Left hindlimb (tissue), 1 donor: ENCODE measurements at places on chromosomes 2 and 18.

DNA sequence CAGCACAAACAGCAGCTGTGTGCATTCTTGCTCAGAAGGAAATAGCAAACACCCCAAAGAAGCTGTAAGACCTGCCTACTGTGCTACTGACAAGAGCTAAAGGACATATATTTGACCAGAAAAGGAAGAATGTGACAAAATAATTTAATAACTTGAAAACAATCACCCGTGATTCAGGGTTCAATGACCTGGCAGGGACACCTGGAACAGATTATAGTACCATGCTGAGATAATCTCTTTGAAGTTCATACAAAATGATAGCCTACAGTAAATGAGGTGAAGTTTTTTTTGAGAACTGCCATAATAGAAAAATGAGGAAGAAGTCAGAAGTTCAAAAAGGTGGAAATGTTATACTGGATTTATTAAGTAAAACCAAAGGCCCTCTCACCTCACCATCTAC, 324.8 kb upstream of the GULP1 start:
- no peak for DNase-seq

DNA sequence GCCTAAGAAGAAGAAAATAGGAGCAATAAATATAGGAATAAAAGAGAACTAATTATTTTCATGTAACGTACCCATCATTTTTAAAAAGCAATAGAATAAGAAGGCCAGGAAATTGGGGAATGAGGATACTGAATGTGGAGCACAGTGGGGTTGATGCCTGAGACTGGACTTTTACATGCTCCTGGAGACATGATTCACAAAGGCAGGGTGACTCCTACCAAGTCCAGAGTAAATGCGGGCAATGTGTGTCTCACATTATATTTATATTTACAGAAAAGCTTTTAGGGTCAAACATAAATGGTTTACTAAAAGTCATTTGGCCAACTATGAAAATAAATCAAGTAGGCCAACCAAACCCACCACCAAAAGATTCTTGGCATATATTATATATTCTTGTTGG, 87.9 kb upstream of the COL5A2 start:
- DNase-seq, result no peak

GRCh38 chr2:209653134-209653533, 118.5 kb upstream of the UNC80 start:
- no peak for DNase-seq

DNA sequence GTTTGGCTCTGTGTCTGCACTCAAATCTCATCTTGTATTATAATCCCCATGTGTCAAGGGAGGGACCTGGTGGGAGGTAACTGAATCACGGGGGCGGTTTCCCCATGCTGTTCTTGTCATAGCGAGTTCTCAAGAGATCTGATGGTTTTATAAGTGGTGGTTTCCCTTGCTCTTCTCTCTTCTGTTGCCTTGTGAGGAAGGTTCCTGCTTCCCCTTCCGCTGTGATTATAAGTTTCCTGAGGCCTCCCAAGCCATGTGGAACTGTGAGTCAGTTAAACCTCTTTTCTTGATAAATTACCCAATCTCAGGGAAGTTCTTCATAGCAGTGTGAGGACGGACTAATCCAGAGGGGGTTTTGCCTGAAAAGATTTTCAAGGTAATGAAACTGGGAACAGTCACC, 245.4 kb downstream of the GALR1 start:
- DNase-seq, result no peak

DNA sequence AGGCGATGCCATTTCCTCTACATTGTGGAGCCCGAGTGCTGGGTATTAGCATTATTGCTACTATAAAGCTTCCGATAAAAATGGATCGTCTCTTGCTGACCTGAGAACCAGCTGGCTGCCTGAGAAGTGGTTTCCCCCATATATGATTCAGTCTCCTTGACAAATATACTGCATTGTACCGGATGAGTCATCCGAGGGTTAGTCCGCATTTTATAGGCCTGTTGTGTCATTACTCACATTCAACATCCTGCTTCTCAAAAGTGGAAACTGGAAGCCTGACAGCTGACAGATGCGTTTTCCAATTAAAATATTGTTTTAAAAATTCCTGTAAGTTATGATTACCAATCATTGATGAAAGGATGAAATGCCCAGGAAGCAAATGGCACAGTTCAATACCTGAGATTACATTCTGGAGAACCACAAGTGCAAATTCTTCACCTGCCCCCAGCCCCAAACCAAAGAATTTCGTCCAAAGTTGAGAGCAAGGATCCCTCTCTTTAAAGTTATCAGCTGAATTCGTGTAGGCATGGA, 65.7 kb downstream of the SPRED2 start:
- no peak for DNase-seq

DNA sequence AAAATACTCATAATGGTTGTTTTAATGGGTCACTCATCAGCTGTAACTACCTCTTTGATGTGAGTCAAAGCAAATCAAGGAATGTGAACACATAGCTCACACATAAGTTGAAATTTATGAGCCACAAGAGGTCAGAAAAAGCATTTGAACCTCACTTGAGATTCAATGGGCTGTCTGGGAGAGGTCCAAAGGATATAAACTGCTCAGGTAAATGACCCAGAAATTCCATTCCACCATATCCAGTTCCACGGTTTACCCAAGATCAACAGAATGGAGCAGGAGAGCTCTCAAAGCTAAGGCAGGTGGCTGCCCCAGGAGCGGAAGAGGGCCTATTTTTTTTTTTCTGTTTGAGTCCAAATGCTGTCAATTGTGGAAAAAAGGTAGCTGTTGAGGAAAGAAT, 464.1 kb downstream of the TNS1 start:
- DNase-seq, result no peak

DNA sequence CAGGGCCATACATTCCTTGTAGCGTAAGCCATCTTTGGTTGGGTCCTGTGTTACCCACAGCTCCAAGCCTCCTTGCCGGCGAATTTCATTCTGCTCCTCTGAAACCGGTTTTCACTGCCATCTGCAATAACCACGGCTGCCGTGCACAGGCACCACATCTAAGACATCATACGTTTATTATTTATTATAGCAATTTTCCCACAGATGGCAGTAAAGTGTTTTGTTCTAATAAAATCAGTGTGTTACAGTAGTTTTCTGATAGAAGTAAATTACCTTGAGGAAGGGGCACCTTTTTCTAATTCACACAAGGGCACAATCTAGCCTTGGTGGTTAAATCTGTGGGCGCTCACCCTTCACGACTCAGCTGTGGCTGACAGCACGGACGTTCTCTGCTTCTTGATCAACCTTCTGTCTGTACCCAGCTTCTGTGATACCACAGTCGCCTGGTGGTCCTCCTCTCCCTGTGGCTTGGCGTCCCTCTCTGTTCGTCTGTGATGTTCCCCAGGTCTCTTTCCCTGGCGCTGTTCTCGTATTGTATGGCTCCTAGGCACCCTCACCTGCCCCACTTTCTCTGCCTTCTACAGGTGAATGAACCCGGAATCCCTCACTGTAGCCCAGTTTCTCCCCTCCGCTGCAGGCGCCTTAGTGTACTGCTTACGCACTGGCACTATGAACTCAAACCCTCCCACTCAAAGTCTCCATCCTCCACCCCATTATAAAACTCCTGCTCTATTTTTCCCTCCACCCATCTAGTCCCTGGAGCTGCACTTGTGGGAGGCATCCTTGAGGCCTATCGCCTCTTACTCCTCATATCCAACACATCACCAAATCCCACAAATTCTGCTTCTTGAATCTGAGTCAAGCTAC, 236.8 kb downstream of the DYSF start:
- DNase-seq, result no peak

DNA sequence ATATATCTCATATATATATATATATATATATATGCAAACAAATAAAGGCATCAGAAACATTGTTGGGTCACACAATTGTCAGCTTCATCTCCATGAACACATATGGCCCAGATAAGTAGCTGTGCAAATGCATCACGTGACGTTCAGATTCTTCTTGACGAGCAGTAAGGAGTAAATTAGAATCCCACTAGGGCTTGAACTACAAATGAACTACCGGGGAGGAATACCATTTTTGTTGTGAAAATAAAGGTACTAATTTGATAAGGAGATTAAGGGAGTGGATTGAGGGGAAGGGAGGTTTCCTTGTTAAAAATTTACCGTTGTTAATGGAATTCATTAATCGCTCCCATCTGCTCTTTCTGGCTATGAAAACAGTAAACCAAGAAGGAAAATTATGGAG, 186.5 kb upstream of the COPS8 start:
- DNase-seq, result no peak

GRCh38 chr2:128633501-128633900, 314.8 kb upstream of the HS6ST1 start:
- no peak for DNase-seq

GRCh38 chr18:70068981-70069380, 121.3 kb upstream of the CD226 start:
- no peak for DNase-seq

GRCh38 chr2:98458667-98459380, 14.2 kb downstream of the INPP4A start:
- DNase-seq, result no peak

- no peak for DNase-seq
These were observed 58.7 kb upstream of the ACTR3 start for GRCh38 chr2:113831161-113831560.

DNA sequence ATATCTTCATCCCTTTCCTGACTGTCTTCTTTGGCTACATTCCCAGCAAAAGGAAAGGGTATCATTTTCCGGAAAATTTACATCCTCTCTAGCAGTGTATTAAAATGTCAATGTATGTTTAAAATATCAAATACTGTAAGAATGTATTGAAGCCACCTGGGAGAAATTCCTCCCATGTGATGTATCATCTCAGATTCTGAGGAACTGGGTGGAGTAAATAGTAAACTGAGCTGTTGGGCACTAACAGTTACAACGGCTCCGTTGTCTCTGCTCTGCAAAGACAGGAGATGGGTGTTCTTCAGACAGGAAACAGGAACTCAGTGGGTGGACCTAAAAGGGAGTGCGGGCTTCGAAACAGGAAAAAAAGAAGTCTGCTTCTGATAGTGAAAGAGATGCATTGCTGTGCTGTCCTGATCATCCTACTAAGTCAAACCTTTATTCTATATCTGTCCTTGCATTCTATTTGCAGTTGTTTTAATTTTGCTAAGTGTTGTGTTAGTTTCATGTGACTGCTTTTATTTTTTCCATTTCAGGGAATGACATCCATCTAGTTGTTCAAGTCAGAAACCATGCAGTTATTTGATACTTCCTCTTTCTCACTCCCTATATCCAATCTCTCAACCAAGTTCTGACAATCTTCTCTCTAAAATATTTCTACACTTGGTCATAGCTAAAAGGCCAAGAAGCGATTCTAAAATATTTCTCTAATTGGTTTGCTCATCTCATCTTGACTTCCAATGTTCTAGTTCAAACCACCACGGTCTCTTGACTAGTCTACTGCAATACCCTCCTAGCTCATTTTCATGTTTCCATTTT, 19.4 kb downstream of the DOK1 start:
- DNase-seq, result no peak

- DNase-seq, result no peak
These were observed 70.3 kb upstream of the CCDC85A start for GRCh38 chr2:56113382-56113975.

DNA sequence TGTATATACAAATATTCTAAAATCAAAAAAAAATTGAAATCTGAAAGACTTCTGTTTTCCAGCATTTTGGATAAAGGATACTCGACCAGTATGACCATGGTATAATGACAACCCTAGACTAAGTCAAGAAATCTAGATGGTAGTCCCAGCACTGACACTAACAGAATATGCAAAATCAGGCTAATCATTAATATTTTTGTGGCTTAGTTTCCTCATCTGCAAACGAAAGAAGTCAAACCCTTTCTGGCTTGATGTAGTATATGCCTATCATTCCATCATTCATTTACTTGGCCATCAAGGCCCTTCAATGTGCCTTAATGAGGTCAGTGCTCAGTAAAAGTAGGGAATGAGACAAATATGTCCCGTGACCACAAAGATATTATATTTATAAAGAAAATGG, 83.5 kb downstream of the NCKAP5 start:
- no peak for DNase-seq

GRCh38 chr2:109231996-109232705, 103.1 kb downstream of the SH3RF3 start:
- DNase-seq, result no peak

DNA sequence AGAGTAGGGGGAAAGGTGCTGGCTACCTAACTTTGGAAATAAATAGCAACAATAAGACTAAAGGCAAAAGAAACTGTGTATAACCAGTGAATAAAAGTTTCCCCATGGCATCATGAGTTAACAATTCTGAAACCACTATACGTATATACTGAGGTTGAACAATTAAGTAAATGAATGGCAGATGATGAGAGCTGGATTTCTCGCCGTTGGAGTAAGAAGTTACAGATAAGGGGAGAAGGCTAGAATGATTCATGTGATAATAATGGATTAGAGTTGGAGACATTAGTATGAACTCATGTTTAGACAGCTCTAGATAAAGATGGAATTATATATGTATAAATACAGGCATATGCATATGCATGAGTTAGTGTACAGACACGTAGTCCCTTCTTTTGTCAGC, 152.7 kb downstream of the UBR3 start:
- no peak for DNase-seq

DNA sequence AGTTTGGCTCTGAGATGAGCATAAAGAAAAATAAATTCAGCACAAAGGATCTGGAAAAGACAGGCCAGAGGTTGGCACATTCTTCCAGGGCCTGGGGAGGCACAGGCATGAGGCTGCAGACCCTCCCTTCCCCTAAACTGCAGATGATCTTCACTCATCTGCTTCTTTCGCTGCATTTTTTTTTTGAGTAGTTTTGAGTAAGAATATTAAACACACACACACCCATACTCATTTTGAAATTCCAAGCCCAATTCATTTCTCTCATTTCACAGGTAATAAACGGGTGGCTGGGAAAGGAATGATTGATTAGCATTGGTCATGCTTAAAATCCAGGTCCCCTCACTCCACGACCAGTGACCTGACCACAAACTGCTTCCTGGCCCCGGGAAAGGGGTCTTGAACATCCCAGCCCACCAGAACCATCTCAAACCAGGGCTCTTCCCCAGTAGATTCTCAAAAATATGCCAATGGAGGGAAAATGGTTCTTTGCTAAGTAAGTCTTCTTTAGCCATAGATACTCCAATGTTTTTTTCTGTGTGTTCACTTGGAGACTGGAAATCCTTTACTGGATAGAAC, 219.6 kb downstream of the ANAPC1 start:
- no peak for DNase-seq

GRCh38 chr2:149089068-149089467, 50.6 kb downstream of the LYPD6B start:
- DNase-seq, result no peak

DNA sequence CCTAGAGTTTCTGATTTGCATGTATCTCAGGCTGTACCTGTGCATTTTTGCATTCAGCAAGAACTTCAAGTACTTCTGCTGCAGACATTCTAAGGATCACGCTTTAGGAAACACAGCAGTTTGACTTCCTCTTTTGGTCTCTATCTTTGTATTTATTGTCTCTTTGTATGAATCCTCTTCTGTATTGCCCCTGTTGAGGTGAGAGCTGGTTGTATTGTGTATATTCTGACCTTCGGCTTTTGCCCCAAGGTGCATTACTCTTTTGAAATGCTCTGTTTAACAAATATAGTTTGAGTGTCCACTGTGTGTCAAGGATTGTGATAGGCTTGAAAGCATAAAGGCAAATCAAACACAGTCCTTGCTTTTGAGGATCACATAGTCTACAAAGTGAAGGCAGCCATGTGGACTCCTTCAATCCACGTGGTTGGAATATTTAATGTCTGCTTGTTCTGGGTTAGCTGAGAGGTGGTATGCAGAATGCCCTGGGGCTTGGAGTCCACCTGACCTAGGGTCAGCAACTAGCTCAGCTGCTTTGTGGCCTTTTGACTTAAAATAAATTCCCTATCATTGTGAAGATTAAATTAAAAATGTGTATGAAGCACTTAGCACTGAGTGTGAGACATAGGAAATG, 108.1 kb downstream of the LYPD6 start:
- no peak for DNase-seq

GRCh38 chr2:189783451-189783926, 650 bp downstream of the ORMDL1 start:
- no peak for DNase-seq
